ENCODE measurements at places on chromosomes 1 and 21.

DNA sequence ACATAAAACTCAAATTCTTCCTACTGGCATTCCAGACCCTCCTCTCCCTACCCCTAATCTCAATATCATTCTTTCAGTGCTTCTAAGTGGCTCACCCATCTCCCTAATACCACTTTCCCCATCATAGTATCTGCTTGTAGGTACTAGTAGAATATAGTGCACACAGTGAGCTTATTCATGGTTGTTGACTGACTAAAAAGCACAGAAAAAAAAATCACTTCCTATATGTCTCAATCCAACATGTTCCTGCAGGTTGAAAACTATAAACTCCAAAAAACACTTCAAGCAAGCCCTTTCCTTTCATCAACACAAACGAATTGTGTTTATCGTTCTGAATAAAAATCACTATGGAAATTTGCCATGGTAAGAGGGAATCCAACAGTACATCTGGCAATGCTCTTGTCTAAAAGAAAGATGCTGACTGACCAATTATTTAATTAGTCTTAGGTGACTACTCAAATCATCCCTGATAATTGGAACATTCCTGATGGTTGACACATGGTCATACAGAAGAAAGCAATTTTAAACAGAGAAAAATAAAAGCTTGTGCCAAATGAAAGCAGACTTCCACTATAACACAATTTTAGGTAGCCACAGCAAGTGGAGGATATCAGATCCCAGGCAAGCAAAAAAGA, 87.1 kb downstream of the NDUFS5 start:
- DNase-seq: no peak

DNA sequence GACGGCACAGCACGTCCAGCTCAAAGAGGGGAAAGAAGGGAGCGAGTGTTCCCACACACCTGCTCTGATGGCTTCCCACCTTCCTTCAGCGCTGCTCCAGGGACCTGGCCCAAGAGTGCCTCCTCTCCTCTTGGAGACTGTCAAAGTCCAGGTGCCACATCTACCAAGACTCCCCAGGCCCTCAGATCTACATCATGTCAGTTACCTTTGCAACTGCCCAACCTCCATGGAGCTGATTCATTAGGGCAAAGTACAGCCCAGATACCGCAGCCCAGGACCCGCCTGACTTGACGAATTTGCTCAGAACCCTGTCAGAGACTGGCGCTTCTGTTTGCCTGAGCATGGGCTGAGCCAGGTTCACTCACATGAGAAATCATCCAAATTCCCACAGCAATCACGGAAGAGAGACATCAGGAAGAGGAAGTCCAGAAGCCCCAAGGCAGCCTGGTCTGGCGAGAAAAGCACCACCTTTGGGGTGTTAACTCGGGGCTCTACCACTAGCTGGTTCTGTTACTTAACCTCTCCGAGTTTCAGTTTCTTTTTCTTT, at the start of gene SEC16B:
Gene SEC16B, minus strand, starts transcription at position 234 of the 547 bp plus-strand sequence. CDS start 2,077 bp downstream, outside the sequence.
- no peak for DNase-seq

GRCh38 chr1:85850238-85850637, 142.0 kb upstream of the ZNHIT6 start:
- peak; percentile 17 for DNase-seq

GRCh38 chr1:218467101-218468072, 122.3 kb downstream of the TGFB2 start:
- DNase-seq: no peak

- no peak for DNase-seq
These were observed 12.9 kb downstream of the DESI2 start for GRCh38 chr1:244665771-244666217.

GRCh38 chr1:208778417-208778816, 534.2 kb upstream of the PLXNA2 start:
- no peak for DNase-seq

DNA sequence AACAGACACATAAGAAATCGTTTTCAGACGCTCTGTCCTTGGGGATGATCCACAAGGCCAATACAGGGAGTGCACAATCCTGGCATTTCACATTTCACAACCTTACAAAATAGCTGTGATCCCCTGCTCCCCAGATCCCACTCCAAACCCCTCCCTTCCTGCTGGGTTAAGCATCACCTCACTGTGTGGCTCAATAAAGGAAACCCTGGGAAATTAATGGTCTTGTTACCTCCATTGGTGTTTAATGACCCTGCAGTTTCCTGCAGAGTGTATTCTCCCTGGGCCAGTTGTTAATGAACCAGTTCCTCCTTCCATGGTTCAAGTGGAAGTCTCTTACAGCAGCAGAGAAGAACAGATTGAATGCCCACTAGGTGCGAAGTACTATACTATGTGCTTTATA, 334.7 kb downstream of the OMA1 start:
- DNase-seq: no peak

DNA sequence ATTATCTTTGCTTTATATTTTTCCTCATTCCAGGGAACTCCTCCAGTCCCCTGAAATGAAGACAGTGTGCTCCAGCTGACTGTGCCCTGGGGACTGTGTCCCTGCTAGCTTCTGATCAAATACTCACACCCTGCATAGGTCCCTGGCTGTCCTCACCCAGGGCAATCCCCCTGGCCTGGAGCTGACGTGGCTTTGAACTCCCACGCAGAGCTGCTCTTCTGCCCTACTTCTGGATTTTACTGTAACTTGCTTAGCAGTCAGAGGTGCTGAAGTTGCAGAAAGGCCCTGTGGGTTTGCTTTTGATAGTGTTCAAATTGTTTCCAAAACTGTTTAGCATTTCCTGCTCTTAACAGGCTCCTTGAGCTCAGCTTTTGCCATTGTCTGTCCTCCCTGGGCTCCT, 186.5 kb downstream of the FASLG start:
- DNase-seq: no peak

GRCh38 chr1:95117207-95118066, at the start of gene TLCD4:
Gene TLCD4 (plus strand): TSS chr1:95117355. CDS start chr1:95143902, 26,547 bp downstream.
- peak; percentile 62 for DNase-seq

GRCh38 chr1:13935336-13935735, 235.3 kb downstream of the PRDM2 start:
- DNase-seq: no peak

DNA sequence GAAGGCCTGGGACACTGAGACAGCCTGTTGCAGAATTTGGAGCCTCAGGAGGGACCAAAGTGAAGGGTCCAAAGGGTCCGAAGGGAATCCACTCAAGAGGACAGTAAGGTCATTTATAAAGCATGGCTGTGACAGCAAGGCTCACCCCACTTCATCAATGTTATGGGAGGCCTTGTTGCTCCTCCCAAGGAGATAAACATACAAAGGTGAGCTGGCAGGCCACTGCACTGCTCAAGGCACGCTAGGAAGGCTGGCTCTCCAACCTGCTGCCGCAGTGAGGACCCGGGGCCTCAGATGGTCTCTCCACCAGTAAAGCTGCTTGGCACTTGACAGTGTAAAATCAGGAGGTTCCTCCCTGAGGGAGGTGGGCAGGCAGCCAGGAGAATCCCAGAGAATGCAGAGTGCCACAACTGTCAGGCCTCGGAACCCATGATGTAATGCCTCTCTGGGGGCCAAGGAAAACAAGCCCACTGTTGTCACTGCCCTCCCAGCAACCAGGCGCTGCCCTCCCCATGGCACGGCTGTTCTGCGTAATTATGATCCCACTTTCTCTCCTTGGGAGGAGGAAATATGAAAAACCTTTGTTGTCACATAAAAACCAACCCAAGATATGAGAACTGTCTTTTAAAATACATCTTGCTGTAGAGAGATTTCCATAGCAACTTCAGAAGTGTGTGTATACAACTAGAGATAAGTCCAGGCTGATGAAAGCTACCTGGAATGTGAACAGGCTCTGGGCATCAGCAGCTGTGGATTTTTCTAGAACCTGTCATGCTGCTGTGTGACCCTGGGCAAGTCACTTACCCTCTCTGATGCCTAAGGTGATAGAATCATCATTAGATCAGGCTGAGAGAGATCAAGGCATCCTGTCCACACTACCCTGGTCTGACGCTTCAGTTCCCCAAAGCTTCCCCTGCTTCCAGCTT, 102.5 kb downstream of the KCNN3 start:
- DNase-seq: no peak

GRCh38 chr1:56916630-56917029, 49.2 kb downstream of the C8B start:
- DNase-seq: no peak

GRCh38 chr1:213277036-213277435, 226.0 kb downstream of the RPS6KC1 start:
- no peak for DNase-seq

DNA sequence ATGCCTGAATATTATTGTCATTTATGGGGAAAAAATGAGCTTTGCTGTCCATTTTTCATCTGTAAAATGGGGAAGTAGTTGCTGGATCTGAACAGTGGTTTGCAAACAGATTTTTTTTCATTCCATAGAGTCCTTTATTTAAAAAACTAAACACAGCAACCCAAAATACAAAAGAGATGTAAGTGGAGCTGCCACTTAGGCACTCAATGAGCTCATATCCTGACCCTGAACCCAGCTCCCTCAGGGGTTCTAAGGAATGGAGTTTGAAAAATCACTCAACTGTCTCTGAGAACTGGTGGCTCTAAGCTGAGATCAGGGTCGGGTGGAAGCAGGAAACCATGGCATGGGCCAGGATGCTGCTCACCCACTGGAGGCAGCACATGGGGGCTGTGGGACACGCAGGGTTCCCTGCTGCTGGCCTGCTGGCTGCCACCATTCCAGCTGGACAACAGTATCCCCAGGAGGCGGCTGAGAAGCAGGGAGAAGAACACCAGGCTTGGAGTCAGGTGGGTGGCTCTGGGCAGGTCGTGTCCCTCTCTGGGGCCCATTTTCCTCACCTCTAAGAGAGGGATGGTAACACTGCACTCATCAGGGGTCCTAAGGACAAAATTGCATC, 9.6 kb upstream of the ECE1 start:
- no peak for DNase-seq

- DNase-seq: no peak
These were observed 3.0 kb downstream of the LRRC8D start for GRCh38 chr1:89823679-89824292.

DNA sequence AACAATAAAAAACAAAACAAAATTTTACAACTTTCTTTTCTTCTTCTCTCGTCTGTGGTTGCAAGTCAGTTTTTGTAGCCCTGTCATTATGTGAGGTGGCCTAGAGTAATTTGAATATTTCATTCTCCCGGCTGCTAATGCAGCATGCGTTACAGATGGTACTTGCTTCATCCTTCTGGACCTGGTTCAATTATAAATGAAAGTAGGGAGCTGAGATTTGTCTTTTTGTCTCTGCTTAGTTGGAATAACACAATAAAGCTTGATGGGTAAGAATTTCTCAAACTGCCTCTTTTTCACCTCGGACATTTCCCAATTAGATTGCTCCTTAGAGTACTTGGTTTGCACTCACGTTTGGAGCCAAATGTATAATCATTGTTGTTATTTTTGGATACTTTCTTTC, 201.6 kb downstream of the PBX1 start:
- DNase-seq: no peak
